ENCODE measurements at places on chromosomes 3 and 15.

GRCh38 chr15:78763796-78764241 is 47.4 kb downstream of the ADAMTS7 start:
- no peak for DNase-seq

GRCh38 chr3:137349557-137350348 is 392.0 kb downstream of the IL20RB start:
- no peak for DNase-seq

GRCh38 chr3:47406762-47407149 is 25.9 kb downstream of the PTPN23 start:
- no peak for DNase-seq

DNA sequence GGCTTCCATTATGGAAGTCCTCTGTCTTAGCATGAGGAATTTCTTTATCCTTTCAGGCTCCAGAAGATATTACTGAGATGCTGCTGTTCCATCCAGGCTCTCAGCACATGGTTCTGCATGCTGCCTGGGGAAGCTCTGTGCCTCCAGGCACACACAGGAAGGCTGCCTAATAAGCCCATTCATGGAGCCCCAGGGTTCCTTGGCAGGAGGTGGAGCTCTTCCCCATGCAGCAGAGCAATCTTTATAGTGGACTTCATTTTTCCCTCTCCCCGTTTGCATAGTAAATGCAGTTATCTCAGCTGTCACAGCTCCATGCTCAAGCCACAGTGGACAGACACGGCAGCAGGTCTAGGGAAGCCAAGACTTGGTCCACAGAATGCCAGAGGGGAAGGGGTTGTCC is 57.6 kb downstream of the BOC start:
- DNase-seq, result no peak

GRCh38 chr3:62922326-62922725 is 47.1 kb upstream of the CADPS start:
- DNase-seq, result no peak

DNA sequence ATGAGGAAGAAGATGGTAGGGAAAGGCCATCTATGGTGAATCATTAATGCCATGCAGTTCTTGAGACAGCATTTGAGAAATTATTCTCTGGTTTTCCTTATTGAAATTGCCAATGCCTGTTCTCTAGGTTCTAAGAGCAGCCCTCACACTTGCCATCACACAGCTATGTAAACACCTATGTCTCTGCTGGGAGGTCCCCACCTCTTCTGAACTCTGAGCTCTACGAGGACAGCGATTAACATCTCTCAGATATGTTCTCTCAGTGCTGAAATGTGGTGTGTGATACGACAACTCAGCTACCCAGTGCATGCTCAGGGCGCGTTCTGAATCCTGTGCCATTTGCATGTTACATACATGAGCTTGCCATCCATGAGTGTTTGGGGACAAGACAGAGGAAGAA is 131.3 kb upstream of the CTDSPL start:
- DNase-seq, result no peak

GRCh38 chr3:124781476-124782376 is 51.5 kb downstream of the UMPS start:
- no peak for DNase-seq

DNA sequence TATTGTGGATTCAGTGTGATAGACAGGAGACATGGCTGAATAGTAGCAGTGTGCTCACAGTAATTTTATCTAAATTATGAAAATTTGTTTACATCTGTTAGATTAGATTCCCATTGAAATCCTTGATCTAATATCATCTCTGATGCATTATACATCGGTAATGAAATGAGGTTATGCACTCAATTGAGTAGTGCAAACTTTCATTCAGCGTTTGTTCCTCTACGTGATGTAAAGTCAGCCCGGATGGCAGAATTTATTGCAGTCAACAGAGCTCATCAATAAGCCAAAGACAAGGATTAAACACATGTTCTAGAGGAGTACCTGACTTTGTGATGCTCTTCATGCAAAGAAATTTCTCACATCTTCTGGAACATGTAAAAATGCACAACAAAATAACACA is 549.2 kb downstream of the GOLGA6L6 start:
- no peak for DNase-seq

DNA sequence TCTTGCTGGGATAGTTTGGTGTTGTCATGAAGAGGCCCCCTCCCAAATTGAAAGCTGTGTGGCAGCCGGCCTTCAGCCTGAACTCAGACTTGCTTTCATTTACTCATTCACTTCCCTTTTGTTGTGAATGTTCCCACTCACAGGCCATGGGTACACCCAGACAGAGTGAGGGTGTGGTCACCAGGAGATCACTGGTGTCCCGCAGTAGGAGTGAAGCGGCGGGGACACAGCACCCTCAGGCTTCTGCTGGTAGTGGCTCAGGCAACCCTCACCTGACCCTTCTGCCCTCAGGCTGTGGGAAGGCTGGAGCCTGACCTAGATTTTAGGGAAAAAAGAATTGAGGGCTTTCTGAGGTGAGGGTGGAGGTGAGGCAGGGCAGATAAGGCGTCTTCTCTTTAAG is 244.4 kb downstream of the SOX2 start:
- no peak for DNase-seq

- DNase-seq, result no peak
These were observed 59.3 kb downstream of the PIK3R4 start for GRCh38 chr3:130687327-130687726.

GRCh38 chr3:152050903-152051302 is 177.5 kb downstream of the SUCNR1 start:
- DNase-seq, result no peak

GRCh38 chr15:90099868-90100831 is 2.1 kb downstream of the IDH2 start:
- peak; percentile 24 for DNase-seq

DNA sequence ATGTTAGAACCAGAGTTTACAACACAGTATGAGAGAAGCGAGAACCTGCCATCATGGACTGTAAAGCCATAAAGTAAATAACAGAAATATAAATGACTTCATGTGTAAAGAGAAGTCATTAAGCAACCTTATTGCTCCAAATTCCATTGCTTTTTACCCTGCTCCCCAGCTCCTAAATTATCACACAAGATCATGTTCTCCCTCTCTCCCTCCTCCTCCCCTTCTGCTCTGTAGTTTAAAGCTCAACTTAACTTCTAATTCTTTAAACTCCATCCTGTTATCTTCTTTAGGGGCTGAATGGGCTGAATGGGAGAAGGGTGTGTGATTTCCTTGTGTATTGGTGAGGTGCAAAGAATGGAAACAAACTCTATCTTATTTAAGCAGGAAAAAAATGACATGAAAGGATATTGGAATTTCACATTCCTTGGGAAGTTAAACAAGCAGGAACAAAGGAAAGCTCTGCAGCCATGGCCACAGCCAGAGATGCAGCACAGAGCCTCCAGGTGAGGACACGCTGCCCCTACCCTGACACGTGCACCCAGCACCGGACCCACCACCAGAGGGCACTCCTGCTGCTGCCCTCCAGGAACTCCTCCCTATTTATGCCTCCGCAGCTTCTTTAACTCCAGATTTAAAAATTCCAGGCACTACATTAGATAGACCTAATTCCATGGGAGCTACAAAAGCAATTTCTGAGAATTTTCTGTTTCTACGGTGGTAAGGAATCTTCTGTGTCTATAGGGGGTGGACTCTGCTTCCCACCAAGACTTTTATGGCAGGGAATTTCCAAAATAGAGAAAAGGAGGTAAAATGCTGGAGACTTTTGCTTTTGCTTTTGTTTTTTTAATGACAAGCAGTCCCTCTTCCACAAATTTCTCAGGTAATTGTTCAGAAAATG is 76.9 kb upstream of the ABI3BP start:
- DNase-seq, result peak; percentile 82

DNA sequence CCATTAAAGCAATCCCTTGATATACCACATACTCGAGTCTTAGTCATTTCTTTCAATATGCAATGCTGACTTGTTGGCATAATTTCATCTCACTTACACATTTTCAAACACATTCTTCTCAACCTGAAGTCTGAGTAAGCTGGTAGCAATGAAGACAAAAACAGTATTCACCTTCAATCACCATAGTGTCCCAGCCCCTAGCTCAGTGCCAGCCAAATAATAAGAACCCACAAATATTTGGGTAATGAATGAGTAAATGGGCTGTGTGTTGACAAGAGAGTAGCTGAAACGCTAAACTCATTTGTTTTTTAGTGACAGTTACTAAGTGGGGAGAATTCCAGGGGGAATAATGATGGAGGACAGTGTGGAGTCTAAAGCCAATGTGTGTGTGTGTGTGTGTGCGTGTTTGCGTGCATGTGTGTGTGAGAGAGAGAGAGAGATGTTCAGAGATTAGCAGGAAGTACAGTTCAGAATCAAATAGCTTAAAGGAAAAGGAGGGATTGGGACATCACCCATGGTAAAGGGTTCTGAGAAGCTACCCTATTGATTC is 165.7 kb downstream of the GAP43 start:
- no peak for DNase-seq

GRCh38 chr15:74294010-74294409 is 57.9 kb downstream of the CCDC33 start:
- DNase-seq, result no peak

DNA sequence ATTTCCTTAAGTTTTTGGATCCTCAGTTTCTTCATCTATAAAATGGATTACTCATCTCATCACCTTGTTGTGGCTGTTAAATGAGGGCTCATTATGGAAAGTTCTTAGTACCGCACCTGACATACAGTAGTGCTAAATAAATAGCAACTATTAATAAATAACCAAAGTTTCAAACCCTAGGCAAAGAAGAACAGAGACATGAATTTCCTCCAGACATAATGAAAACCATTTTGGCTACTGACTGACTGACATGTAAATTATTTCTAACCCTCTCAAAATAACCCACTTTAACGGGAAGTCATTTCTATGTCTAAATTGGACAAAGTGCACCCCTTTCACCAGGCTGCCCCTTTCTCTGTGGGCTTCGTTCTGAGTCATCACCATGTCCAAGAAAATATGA is 17.4 kb upstream of the KLHL6 start:
- DNase-seq, result no peak

GRCh38 chr3:77362936-77363335 is 323.0 kb downstream of the ROBO2 start:
- no peak for DNase-seq

All from activated CD4-positive, alpha-beta T cell treated with anti-CD3 and anti-CD28 coated beads, Interleukin-2, amount 50 U/mL, for 48 hours (primary cell).